ENCODE measurements at places on chromosomes 3 and 15.

GRCh38 chr3:17110660-17111396, 226.1 kb downstream of the PLCL2 start:
- no peak overlapping the region for H3K27ac ChIP-seq
- DNase-seq: no peak
- H3K27me3 ChIP-seq: no peaks in the 10 kb centered on the region
- H3K36me3 ChIP-seq: no peaks in the 10 kb centered on the region
- no peak overlapping the region for H3K4me3 ChIP-seq

- no peaks in the 10 kb centered on the region for H3K36me3 ChIP-seq
- H3K27ac ChIP-seq: no peak overlapping the region
- H3K4me3 ChIP-seq: no peak overlapping the region
- H3K27me3 ChIP-seq: no peaks in the 10 kb centered on the region
- DNase-seq: no peak
Measured at GRCh38 chr15:34217587-34218225, 7.1 kb upstream of the EMC4 start.

GRCh38 chr3:61522060-61522459, 39.3 kb upstream of the PTPRG start:
- DNase-seq: no peak
- no peak overlapping the region for H3K4me3 ChIP-seq
- H3K27me3 ChIP-seq: peaks cover 6% of the 10 kb centered on the region
- H3K27ac ChIP-seq: no peak overlapping the region
- no peaks in the 10 kb centered on the region for H3K4me1 ChIP-seq

GRCh38 chr3:109177908-109178307, 41.4 kb downstream of the C3orf85 start:
- no peaks in the 10 kb centered on the region for H3K4me1 ChIP-seq
- no peaks in the 10 kb centered on the region for H3K27me3 ChIP-seq
- H3K36me3 ChIP-seq: no peaks in the 10 kb centered on the region
- H3K27ac ChIP-seq: no peak overlapping the region

- no peak overlapping the region for H3K27ac ChIP-seq
- peak; percentile 84 for DNase-seq
- H3K4me1 ChIP-seq: peaks cover 15% of the 10 kb centered on the region
- H3K27me3 ChIP-seq: no peaks in the 10 kb centered on the region
- H3K4me3 ChIP-seq: no peak overlapping the region
Measured at GRCh38 chr3:55885721-55886120, 398.6 kb upstream of the WNT5A start.

GRCh38 chr3:25335356-25335755, 92.7 kb upstream of the RARB start:
- H3K36me3 ChIP-seq: no peaks in the 10 kb centered on the region
- no peak for DNase-seq
- no peak overlapping the region for H3K27ac ChIP-seq
- H3K4me3 ChIP-seq: no peak overlapping the region

DNA sequence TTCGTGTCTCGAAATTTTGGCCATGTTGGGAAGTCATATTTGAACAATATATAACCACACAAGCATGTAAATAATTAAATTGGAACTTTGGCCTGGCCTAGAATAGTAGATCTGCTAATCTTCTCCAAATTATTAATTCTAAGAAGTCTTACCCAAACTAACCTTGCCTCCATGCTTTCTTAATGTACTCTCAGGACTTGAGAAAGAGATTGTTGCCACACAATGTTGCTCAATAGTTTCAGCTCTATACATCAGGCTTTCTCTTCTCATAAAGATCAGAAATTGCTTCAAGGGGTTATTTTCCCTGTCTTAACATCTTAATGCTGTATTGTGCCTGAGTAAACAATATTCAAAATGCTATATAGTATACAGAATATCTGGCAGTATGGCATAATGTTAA, 202.7 kb upstream of the LRIG1 start:
- no peaks in the 10 kb centered on the region for H3K36me3 ChIP-seq
- H3K4me1 ChIP-seq: no peaks in the 10 kb centered on the region
- H3K4me3 ChIP-seq: no peak overlapping the region
- no peak overlapping the region for H3K27ac ChIP-seq

- H3K36me3 ChIP-seq: no peaks in the 10 kb centered on the region
- H3K4me3 ChIP-seq: no peak overlapping the region
- H3K27ac ChIP-seq: no peak overlapping the region
- no peak for DNase-seq
- no peaks in the 10 kb centered on the region for H3K27me3 ChIP-seq
Measured at GRCh38 chr3:176190755-176191154, 1006.5 kb downstream of the TBL1XR1 start.

DNA sequence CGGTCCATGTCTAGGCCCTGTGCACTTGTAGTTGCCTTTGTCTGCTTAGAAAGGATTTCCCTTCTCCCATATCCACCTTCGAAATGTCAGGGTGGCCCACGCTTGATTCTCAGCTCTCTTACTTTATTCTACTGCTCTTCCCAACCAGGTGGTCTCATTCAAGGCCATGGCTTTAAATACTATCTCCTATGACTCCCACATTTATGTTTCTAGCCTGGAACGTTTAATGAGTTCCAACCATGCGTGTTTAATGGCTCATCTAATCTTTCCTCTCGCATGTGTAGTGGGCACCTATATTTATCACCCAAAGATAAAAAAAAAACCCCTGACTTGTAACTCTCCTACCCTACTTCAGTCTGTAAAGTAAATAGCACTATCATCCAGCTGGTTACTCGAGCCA, 727.2 kb upstream of the CFAP20DC start:
- H3K27me3 ChIP-seq: no peaks in the 10 kb centered on the region
- H3K4me1 ChIP-seq: no peaks in the 10 kb centered on the region
- no peak overlapping the region for H3K27ac ChIP-seq

- no peaks in the 10 kb centered on the region for H3K36me3 ChIP-seq
- no peak overlapping the region for H3K27ac ChIP-seq
- no peak overlapping the region for H3K4me3 ChIP-seq
- H3K27me3 ChIP-seq: no peaks in the 10 kb centered on the region
- no peak for DNase-seq
- H3K4me1 ChIP-seq: peaks cover 24% of the 10 kb centered on the region
Measured at GRCh38 chr15:74592222-74592621, 23.4 kb upstream of the CLK3 start.

DNA sequence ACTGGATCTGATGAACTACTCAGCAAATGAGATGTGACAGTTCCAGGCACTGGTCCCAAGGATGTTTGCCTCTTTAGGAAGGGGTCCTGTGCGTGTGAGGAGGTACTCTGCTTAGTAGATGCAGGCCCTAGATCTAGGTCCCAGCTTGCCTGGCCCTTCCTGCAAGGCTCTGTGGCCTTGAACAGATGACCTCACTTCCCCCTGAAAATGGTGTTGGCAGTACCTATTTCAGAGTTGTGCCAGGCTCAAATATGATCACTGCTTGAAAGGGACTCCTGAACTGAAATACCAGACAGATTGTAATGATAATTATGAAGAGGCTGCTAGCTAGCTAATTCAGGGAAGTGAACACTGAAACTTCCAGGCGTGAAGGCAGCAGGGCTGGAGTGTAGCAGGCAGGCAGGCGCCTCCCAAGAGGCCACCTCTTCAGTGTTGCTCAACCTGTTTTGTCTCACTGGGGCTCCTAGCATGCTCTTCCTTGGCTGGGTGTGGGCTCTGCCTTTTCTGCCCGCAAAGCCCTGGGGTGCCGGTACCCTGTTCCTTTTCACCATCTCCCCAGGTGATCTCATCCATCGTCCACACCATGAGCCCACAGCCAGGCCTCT, 24.1 kb upstream of the CPNE9 start:
- H3K27me3 ChIP-seq: no peaks in the 10 kb centered on the region
- H3K4me3 ChIP-seq: no peak overlapping the region
- no peak for DNase-seq
- peaks cover 8% of the 10 kb centered on the region for H3K4me1 ChIP-seq
- H3K27ac ChIP-seq: no peak overlapping the region

DNA sequence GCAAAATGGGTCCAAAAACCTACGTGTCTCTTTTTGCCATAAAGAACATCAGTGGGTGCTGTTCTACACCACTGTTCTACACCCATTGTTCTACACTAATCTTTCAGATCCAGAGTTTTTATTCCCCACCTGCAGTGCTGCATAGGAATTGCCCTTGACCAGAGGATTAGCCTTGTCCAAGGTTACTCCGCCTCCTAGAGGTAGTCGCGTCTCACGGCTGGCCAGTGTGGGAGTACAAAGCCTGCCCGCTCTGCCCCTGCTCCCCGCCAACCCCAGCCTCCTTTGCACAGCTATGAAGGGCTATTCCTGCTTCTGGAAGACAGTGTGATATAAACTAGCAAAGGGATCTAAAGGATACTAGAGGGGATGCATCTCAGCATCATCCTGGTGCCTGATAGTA, 222.1 kb upstream of the LMCD1 start:
- H3K36me3 ChIP-seq: no peaks in the 10 kb centered on the region
- DNase-seq: no peak
- H3K27me3 ChIP-seq: no peaks in the 10 kb centered on the region
- H3K4me3 ChIP-seq: no peak overlapping the region

DNA sequence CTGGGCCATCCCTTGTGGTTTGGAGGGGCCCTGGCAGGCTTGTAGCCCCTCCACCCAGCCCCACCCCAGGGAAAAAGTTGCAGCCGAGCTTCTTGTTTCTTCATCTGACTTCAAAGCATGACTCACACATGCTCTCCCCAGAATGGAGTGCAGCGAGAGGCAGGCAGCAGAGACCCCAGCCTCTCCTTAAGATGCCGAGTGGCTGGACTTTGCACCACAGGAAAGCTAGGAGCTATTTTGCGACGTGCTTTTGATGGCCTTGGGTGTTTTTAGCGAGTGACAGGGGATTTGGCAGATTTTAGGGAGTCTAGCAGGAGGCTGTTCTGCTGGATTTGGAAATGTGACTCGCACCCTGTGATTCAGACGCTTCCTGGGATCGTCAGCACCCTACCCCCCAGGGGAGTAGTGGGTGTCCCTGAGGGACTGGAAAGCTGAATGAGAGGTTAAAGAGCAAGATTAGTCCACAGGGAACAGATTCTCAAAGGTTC, 14.2 kb downstream of the BAHD1 start:
- H3K4me3 ChIP-seq: no peak overlapping the region
- no peaks in the 10 kb centered on the region for H3K36me3 ChIP-seq
- DNase-seq: no peak
- no peaks in the 10 kb centered on the region for H3K4me1 ChIP-seq
- H3K27me3 ChIP-seq: no peaks in the 10 kb centered on the region

DNA sequence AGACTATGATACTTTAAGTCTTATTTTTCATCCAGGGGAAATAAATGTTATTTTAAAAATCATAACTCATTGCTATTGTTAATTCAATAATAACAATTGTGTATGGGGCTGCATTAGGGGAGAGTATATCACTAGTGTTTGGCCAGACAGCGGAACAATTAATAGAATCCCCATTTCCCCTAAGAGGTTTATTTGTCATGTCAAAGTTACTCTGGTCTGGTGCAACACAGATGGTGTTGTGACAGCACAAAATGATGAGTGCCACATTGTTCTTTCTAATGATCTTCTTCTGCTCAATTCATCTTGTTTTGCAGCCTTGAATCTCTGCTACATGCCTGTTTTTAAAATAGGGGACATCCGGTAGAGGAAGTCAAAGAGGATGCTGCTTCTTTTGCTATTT, 351.6 kb downstream of the NSUN3 start:
- H3K27ac ChIP-seq: no peak overlapping the region
- no peaks in the 10 kb centered on the region for H3K4me1 ChIP-seq
- no peaks in the 10 kb centered on the region for H3K27me3 ChIP-seq
- peak; percentile 23 for DNase-seq

GRCh38 chr3:111761309-111761795, 97.7 kb upstream of the PHLDB2 start:
- no peak overlapping the region for H3K27ac ChIP-seq
- DNase-seq: peak; percentile 29
- no peaks in the 10 kb centered on the region for H3K27me3 ChIP-seq
- no peaks in the 10 kb centered on the region for H3K4me1 ChIP-seq
- H3K36me3 ChIP-seq: no peaks in the 10 kb centered on the region
- no peak overlapping the region for H3K4me3 ChIP-seq

DNA sequence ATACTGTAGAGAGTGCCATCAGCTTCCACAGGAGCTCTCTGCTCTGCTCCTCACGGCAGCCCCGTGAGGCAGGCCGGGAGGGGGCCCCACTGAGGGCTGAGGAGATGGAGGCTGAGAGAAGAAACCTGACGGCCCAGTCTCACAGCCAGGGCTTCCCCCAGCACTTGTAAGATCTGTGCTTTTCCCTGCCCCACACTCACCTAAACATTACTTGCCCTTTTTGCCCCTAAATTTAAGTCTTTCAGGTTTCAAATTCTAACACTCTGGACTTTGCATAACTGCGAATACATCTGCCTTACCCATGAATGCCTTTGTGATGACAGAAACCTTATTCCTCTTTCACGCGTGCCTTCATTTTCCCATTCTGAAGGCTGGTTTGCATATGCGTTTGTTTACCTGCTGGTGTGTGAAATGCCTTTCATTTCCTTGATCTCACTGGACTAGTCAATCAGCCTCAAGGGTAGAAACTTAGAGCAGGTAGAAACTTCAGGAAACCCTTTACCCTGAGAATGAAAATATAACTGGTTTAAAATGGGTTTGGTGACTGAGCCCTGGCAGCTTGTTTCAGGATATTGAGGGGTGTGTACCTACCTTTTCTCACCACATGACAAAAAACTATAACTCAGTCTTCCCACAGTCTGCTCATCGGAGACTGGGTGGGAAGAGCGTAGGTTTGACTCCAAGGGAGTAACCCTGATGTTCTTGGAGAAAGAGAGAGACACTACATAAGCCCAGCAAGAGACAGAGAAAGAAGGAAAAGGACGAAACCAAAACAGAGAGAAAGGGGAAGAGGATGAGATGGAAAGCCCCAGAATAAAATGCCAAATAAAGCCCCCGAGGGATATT, 20.1 kb downstream of the SLC12A8 start:
- H3K27ac ChIP-seq: no peak overlapping the region
- H3K4me1 ChIP-seq: no peaks in the 10 kb centered on the region
- H3K4me3 ChIP-seq: no peak overlapping the region
- H3K27me3 ChIP-seq: peaks cover 3% of the 10 kb centered on the region
- no peaks in the 10 kb centered on the region for H3K36me3 ChIP-seq
- DNase-seq: no peak

DNA sequence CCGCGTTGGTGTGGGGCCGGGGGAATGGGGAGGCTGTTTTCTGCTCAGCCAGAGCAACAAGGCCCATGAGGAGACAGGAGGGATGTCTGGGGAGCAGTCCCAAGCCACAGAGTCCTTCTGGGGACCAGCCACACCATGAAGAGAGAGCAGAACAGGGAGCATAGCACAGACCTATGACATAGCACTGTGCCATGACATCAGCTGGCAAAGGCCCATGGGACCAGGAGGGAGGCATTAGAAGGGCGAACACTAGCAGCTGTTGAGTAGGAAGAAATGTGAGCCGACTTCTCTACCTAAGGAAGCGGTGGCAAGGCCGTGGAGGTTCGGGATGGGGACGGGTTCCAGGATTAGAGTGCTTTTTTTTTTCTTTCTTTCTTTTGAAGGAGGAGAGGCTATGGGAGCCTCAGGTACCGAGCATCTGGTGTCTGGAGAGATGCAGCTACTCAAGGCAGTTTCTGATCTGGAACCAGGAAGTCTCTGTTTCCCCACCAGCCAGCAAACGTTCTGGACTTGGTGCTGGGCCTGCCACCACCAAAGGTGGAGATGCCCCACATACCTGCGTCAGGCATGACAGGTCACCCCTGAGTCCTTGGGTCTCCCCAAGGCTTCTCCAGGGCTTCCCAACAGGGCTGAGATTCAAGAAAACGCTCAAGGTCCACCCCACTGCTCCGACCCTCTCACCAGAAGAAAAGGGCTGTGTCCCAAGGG, 77.3 kb upstream of the CGNL1 start:
- H3K36me3 ChIP-seq: no peaks in the 10 kb centered on the region
- H3K4me3 ChIP-seq: no peak overlapping the region
- no peaks in the 10 kb centered on the region for H3K27me3 ChIP-seq
- no peaks in the 10 kb centered on the region for H3K4me1 ChIP-seq
- no peak overlapping the region for H3K27ac ChIP-seq

GRCh38 chr3:134622806-134623365, 27.9 kb downstream of the KY start:
- no peak overlapping the region for H3K27ac ChIP-seq
- no peaks in the 10 kb centered on the region for H3K36me3 ChIP-seq
- no peak for DNase-seq
- no peak overlapping the region for H3K4me3 ChIP-seq

Measured in endothelial cell of umbilical vein (primary cell).